Kidney (tissue), 22 donors: ENCODE measurements at places on chromosomes 11 and 22.

DNA sequence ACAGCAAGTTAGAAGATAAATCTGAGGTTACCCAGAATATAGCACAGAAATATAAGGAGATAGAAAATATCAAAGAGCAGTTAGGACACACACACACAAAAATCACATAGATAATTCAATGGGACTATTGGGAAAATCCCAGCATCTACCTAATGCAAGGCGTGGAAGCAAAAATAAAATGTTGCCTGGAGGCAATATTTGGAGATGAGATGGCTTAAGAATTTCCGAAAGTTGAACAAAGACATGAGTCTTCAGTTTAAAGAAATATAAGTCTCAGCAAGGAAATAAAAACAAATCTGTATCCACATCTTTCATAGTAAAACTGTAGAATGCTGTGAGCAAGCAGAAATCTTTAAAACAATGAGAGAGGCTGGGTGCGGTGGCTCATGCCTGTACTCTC lies 29.5 kb upstream of the ACR start:
- no peak for DNase-seq

- DNase-seq = no peak
These were observed 26.8 kb downstream of the CTR9 start for GRCh38 chr11:10777806-10778205.

- DNase-seq = no peak
These were observed 284.4 kb downstream of the LUZP2 start for GRCh38 chr11:24781288-24781687.

- DNase-seq = no peak
These were observed 46.9 kb downstream of the DKK3 start for GRCh38 chr11:11961399-11962028.

DNA sequence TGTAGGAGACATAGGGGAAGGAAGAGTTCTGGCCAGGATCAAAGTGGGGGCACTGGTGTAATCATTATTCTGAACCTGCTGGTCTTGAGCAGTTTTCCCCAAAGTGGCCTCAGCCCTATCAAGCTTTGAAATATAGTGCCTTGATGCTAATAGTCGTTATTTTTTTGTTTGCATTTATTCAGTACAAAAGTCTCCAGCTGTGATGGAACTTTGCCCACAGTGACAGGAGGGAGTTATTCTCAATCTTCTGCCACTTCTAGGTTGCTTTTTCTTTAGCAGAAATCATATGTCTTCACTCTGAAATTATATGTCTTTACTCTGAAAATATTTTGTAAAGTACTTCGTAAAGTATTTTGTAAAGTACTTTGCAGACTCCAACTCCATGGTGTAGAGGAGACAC lies 93.1 kb downstream of the FAT3 start:
- no peak for DNase-seq

DNA sequence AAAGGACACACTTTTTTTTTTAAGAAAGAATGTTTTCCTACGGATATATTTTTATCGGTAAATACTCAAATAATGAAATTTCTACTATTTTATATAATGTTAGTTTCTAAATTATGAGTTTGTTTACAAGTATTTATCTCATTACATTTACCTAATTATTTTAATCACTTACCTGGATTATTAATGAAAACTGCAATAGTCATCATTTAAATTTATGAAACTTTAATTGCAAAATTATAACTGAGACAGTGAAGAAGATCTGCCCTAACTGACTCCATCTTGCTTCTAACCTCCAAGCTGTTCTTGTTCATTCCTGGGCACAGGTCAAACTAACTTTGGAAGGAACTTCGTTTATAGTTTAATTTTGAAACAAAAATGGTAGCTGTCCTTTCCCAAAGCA lies 25.2 kb upstream of the VSTM5 start:
- DNase-seq = no peak

GRCh38 chr11:71562120-71562519 lies 3.2 kb upstream of the KRTAP5-10 start:
- no peak for DNase-seq

DNA sequence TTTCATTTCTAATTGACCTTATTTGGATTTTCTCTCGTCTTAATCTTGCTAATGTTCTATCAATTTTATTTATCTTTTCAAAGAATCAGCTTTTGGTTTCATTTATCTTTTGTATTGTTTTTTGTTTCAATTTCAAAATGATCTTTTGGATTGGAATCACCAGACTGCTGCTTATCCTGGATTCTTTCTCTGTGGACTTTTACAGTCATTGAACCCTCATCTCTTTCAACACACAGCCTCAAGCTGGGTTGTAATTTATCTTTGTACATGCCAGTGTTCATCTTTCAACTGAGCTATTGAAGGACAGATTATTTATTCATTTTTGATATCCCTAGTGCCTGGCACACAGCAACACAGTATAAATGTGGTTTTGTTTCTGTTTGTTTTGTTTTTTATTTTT lies 195.9 kb downstream of the ARHGAP42 start:
- no peak for DNase-seq

- DNase-seq = no peak
These were observed 259.5 kb upstream of the CCDC90B start for GRCh38 chr11:83545494-83546260.

GRCh38 chr11:47498584-47499152 lies 49.7 kb upstream of the RAPSN start:
- DNase-seq = no peak

GRCh38 chr11:40274017-40274416 lies 1185.4 kb downstream of the LRRC4C start:
- peak; percentile 76 for DNase-seq

- DNase-seq = no peak
These were observed 50.8 kb downstream of the BRD1 start for GRCh38 chr22:49776891-49777290.

DNA sequence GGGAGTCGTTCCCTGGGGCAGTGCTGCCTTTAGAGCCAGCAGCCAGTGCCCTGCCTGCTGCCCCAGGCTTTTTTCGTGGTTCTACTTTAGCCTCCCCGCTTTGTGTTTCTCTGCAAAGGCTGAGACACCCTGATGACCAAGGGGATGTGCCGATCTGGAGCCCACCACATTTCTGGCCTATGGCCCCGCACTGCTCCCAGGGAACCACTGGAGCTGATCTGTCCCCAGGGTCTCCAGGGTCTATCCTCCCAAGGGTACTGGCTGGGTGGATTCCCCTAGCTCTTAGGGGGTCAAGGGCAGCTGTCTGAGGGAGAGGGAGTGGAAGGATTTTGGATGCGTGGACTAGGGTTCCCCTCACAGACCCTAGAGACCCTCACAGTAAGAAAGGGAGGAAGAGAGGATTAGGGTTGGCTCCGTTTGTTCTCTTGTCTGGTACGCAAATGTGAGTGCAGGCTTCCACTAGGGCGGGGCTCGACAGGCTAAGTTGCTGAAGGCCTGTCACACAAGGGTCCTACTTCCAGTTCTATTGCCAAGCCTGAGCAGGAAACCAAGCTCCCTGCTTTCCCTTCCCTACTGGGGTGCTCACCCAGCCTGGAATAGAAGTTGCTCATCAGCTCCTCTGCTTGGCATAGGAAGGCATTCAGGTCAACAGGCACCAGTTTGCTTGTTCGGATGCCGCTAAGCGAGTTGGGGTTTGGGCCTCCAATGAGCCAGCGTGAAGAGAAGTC lies 19.3 kb downstream of the TREH start:
- DNase-seq = no peak

- DNase-seq = no peak
These were observed 133.8 kb upstream of the API5 start for GRCh38 chr11:43177975-43178374.

GRCh38 chr11:34343153-34343552 lies 14.7 kb downstream of the ABTB2 start:
- no peak for DNase-seq

DNA sequence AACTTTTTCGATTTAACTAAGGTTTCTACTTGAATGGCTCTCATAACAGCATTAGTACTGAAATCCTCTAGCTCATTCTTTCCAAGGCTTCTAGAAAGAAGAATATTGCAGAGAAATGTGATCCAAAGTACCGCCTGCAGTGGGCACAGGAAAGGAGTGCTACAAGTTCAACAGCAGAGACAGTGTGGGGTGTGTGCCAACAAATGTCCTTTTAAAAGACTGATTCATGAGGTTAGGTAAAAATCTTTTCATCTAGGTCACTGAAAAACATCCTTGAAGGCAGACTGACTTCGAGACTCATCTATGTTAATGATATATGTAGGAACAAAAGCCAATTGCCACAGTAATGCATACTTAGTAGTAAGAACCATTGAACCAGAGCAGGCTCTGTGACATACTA lies 349.1 kb upstream of the PITPNB start:
- DNase-seq = no peak

GRCh38 chr11:110098645-110099044 lies 5.5 kb downstream of the ZC3H12C start:
- DNase-seq = no peak

GRCh38 chr22:45067731-45068130 lies 57.9 kb upstream of the PHF21B start:
- DNase-seq = no peak

DNA sequence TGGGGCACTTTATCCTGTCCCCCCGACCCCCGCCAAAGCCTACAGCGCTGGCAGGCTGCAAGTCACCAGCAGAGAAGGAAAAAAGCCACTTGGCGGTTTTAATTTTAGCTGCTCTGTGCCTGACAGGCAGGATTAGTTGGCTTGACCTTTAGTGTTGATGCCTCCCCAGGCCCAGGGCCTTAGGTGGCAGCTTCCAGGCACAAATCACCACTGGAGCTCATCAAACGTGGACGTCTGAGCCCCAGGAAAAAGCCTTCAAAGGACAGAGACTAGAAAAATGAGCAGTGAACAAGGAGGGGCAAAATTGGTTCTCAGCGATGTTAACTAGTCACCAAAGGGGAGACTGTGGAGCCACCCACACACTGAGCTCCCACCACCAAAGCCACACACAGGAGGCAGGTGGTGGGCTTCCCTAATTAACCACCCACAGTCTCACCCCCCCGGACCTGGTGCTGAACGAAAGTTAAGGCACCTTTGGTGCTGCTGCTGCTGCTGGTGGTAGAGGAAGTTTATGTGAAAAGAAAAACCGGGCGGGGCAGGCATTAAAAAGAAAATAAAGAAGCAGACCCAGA lies 4.4 kb upstream of the PYGM start:
- no peak for DNase-seq

- peak; percentile 90 for DNase-seq
These were observed at the start of gene MMP26 for GRCh38 chr11:4704054-4704789. TSS of gene MMP26 (plus strand) at chr11:4704784.

- DNase-seq = no peak
These were observed 684.7 kb downstream of the TBC1D22A start for GRCh38 chr22:47446821-47447810.

DNA sequence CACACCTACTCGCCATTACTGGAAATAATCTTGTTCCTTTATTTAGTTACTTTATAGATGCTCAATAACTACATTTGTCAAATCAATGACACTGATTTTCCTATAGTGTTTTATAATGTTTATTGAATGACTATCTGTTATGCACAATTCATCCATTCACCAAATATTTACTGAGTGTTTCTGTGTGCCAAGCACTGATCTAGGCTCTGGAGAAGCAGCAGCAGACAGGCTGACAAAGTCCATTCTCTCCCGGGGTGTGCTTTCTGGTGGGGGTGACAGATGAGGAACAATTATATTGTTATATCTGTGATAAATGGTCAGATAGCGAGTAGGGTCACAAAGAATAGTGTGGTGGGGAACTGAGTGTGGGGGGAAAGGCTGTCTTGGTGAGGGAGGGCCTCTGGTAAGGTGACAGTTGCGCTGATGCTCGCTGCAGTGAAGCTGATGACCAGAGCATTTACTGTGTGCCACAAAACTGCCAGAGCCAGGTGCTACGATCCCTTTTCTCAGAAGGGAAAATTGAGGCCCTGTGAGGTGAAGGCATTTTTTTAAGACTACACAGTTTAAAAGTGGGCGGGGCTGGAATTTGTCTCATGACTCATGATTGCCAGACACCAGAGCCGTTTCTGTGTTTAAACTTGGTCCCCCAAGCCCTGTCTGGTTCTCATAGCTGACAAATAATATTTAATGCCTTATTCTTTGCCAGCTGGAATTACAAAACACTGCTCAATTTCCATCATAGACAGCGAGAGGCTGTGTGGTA lies 10.2 kb downstream of the PACS1 start:
- DNase-seq = no peak

- DNase-seq = no peak
These were observed 84.3 kb downstream of the CCDC81 start for GRCh38 chr11:86459002-86459385.

GRCh38 chr11:122981388-122982264 lies at the start of gene BSX:
TSS of gene BSX (minus strand) at chr11:122981834. CDS start at chr11:122981671, 163 bp downstream.
- DNase-seq = peak; percentile 88

DNA sequence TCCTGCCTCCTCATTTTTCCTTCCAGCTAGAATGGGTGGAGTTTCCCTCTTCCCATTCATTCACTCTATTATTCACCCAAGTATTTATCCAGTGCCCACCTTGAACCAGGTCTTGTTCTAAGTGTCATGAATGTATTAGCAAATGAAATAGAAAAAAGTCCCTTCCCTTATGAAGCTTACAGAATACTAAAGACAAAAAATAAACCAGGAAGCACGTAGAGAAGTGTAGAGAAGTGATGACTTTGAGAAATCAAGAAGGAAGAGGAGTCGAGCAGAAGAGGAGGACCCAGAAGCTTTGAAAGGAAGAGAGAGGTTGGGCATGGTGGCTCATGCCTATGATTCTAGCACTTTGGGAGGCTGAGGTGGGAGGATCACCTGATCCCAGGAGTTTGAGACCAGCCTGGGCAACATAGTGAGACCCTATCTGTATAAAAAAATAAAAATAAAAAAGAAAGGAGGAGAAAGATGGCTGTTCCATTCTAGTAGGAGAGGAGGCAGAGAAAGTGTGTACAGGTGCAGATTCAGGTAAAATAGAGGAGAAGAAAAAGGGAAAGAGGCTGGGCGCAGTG lies 17.1 kb upstream of the SYVN1 start:
- DNase-seq = no peak

GRCh38 chr22:32518381-32518780 lies 43.8 kb downstream of the FBXO7 start:
- DNase-seq = no peak

DNA sequence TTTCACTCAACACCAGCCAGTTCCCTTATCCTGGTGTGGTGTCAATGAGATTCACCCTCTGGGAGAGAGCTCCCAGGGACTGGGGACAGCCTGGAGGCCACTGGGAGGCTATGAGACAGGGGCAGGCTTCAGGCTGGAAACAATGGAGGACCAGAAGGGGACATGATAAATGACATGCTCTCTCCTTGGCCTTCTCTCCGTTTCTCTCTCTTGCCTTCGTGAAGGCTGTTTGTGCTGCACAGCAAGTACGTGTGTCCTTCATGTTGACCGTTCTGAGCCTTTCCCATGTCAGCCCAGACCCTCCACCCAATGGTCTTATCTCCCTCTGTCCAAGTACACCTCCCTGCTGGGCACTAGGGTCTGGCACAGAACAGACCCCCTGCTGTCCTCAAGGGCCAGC lies 1.6 kb upstream of the LZTR1 start:
- no peak for DNase-seq

DNA sequence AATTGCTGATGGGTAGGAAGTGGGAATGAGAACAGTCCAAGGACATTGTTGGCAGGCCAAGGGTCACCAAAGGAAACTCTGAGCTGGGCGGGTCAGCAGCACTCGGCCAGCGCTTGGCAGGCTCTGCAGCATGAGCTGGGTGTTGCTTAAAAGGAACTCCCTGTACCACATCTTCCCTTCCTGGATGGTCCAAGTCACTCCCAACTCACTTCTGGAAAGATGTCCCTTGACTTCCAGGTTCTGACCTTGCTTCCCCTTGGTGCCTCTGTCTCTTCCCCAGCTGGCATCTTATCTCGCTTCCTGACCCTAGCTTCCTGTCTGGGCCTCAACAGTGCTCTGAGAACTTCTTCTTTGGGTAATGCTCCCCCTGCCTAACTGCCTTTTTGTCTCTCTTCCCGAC lies 24.8 kb upstream of the SWAP70 start:
- no peak for DNase-seq
